ENCODE measurements at places on chromosomes 4 and X.
A peak's percentile ranks its signal among the peaks of the same experiment; 100 is the strongest.

DNA sequence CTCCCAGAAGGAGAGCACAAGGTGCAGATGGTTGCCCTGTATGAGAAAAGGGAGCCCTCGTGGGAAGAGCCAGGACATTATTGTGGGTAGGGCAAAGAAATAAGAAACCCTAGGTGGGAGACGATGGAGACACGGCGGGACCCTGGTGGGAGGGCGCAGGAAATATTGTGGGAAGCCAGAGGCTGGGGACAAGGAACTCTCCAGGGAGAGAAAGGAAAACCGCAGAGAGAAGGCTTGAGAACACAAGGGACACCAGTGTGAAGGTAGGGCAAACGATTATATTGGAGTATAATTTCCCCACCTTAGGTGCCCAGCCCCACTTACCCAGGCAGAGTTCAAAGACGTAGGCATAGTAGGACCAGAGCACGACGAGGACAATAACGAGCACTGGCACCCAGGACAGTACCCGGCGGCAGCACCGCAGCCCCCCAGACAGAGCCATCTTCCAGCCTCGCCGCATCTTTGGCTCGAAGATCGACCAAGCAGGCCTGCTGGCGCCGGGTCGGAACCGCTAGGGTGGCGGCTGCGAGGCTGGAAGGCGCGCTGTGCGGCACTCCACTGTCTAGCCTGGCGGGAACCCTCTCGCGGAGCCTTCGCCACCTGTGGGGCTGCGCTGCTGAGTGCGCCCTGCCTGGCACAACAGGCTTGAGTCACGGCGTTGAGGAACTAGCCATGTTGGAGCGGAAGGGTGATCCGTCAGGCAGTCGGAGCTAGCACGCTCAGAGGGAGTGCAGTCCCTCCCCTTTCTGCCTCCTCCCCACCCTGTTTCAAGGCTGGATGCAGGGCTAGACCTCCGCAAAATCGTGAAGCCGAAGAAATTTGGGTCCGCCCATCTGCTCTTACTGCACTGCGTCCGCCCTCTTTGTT, at the start of gene ZDHHC15:
TSS of gene ZDHHC15 (minus strand) at position 473 of the 867 bp plus-strand sequence. CDS start at position 460, 13 bp downstream.
- DNase-seq, result peak; percentile 9

GRCh38 chr4:1523506-1523905, 117.3 kb upstream of the NKX1-1 start:
- no peak for DNase-seq

DNA sequence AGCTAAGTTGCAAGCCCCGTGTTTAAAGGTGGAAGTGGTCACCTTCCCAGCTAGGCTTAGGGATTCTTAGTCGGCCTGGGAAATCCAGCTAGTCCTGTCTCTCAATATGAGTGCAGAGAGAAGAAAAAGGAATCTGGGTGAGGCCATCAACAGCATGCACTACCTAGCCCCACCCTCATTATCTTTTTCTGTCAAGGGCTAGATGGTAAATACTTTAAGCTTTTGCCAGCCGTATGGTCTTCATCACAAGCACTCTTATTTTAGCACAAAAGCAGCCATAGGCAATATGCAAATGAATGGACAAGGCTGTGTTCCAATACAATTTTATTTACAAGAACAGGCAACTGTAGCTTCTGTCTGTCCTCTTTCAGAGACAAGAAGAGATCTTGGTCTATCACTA, 282.9 kb downstream of the ZNF674 start:
- no peak for DNase-seq

DNA sequence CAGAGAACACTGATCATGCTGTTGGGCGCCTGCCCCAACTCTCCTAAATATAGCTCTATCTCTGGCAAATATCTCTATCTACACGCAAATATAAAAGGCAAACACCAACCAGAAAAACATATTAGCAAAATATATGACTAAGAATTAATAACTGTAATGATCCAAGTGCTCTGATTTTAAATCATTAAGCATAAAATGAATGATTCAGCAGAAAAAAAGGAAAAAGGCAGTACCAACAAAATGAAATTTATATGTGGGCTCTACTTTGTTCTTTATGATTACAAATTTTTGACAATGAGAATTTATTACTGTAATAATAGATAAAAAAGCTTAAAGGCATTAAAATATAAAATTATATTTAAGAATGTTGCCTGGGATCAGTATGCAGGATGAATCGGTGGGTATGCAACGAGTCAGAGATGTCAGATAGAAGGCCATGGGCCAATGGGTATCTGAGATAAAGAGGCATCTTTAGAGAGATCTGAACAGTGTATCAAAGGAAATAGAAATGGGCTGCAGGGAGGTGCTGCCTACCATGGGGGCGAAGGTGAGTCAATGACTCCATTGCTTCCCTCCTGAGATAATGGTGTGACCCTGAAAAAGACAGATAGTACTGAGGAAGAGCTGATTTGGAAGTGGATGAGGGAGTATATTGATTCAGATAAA, 234.8 kb downstream of the SCFD2 start:
- DNase-seq, result no peak

DNA sequence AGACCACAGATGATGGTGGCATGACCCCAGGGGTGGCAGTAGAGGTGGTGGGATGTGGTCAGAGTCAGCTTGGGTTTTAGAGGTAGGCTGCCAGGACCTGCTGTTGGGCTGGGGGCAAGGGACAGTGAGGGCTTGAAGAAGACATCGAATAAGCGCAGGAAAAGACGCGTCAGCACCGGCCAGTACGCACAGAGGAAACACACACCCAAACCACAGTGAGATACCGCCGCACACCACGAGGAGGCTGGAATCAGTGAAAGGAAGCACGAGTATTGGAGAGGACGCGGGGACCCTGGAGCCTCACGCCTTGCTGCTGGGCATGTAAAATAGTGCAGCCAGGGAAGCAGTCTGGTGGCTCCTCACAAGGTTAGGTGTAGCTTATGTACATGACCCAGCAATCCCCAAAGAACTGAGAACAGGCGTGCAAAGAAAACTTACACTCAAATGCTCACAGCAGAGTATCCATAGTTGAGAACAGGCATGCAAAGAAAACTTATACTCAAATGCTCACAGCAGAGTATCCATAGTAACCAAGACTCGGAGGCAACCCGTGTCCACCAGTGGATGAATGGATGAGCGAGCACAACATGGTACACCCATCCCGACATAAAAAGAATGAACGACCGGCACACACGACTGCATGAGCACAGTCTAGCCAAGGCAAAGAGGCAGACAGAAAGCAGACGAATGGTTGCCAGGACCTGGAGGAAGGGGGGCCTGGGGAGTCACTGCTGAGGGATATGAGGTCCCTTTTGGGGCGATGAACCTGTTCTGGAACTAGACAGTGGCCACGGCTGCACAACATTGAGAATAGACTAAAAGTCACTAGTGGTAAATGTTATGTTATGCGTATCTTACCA, 13.3 kb downstream of the PDZD4 start:
- DNase-seq, result no peak

- DNase-seq, result no peak
Measured at GRCh38 chr4:85423431-85423830, 51.5 kb upstream of the ARHGAP24 start.

DNA sequence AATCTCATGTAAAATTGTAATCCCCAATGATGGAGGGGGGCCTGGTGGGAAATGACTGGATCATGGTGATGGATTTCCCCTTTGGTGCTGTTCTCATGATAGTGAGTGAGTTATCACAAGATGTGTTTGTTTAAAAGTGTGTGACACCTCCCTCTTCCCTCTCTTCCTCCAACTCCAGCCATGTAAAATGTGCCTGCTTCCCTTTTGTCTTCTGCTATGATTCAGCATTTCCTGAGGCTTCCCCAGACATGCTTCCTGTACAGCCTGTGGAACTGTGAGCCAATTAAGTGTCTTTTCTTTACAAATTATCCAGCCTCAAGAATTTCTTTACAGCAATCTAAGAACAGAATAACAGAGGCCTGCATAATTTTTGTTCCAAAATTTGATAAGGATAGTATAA, 85.2 kb downstream of the ANAPC10 start:
- DNase-seq, result no peak

DNA sequence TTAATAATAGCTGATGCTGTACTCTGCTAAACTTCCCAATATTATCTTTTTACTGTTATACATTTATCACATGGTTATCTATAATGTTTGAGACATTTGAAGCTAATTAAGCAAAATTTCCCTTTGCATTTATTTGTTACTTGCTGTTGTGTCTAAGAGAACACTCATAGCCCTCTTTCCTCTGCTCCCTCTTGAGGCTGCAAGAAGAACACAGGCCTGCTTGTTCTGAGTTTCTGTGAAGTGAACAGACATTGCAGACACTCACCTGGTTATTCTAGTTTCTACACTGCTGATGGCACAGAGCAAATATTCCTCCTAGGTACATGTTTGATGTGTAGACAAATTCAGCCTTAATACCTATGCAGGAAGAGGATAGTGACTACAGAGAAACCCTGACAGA, 367.8 kb downstream of the GASK1B start:
- DNase-seq, result no peak

DNA sequence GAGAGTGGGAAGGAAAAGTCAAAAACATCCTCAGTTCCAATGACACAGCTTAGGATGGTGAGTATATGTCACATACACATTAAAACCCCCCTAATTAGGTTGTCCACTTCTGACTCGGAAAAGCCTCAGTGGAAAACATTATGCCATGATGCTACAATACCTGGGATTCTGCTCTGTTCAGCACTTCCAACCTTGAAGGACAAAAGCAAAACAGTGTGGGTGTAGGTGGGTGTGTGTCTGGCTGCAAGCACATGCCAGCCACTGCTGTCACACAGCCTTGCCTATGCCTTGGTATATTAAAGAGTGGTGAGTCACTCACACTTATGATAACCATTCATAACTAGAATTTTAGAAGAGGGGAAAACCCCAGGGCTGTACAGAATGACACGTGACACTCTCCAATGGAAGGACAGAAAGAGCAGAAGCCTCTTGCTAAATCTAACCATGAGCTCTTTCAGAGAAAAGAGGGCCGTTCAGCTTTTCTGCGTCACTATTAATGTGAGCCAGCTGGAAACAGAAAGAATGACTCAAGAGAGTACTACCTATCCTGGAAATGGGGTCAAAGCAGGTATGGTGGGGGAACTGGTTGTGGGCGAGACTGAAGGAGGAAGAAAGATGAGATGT, 159.6 kb downstream of the TET2 start:
- no peak for DNase-seq

DNA sequence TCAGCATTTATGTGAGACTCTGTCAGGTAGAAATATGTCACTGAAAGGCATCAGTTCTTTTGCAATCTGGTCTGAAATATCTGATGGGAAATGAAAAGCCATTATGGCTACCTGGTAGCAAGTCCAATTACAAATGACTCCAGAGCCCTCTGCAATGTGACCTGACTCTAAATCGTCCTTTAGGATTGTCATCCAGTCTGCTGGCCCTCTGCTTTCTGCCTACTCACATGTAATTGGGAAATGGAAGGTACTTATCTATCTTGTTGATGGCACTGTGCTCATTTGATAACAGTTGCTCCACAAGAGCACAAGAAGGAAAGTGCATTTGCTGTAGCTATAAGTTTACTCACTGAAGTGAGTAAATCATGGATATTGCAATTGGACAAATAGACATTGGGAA, 799.8 kb downstream of the RAPGEF2 start:
- no peak for DNase-seq

- DNase-seq, result no peak
Measured at GRCh38 chrX:46628460-46629371, 55.2 kb downstream of the CHST7 start.

GRCh38 chr4:48604527-48604926, 114.5 kb downstream of the ZAR1 start:
- peak; percentile 22 for DNase-seq

GRCh38 chrX:123254457-123254856, 70.4 kb downstream of the GRIA3 start:
- no peak for DNase-seq

DNA sequence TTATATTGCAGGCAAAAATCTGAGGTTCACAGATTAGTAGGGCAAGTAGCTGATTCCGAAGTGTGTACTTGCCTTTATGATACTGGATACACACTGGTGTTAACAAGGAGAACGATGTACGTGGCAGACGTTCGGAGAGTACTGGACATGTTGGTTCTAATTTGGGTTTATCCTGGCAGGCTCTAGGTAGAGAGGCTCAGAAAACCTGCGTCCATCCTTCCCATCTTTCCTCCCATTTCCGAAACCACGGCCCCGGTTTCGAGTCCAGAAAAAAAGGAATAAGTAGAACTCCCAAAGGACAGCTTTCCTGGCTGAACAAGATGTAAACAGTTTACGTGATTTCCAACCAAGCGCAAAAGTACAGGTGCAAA, 351 bp upstream of the SLC30A9 start:
- DNase-seq, result no peak

DNA sequence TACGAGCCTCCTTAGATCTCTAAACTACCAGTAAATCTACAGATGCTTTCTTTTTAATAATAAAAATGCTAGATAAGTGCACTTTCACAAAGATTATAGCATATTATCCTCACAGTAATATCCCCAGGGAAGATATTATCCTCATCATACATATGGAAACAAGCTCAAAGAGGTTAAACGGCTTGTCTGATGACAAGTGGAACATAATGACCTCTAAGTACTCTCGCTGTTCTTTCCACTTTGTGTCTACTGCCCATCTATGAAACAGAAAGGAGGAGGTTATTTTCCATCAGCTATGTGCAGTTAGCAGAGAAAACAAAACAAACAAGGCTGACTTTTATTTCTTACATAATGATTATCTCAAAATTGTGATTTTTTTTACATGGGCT, 42.8 kb upstream of the PRDM8 start:
- DNase-seq, result peak; percentile 48

DNA sequence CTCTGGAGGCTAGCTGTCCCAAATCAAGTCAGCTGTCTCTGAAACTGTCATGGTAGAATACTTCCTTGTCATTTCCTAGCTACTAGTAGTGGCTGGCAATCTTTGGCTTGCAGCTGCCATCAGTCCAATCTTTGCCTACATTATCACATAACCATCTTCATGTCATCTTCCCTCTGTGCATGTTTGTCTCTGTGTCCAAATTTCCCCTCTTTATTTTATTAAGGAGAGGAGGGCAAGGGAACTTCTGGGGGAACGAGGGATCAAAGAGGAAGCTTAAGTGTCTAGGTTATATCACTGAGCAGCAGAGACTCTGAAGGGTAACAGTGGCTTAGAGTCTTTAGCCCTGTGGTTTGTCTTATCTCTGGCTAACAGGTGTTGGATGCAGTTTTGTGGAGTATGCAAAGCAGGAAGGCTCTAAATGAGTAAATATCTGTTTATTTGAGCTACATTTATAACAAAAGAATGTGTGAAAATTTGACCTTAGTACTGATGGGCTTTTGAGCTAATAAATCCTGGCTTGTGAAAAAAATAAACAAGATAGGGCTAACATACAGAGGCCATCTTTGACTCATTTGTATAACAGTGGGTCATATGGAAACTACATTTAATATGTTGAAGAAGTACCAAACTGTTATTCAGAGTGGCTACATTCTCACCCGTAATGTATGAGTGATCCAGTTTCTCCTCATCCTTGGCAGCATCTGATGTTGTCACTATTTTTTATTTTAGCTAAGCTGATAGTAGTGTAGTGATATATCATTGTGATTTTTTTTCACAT, 49.4 kb upstream of the ENOX2 start:
- no peak for DNase-seq

DNA sequence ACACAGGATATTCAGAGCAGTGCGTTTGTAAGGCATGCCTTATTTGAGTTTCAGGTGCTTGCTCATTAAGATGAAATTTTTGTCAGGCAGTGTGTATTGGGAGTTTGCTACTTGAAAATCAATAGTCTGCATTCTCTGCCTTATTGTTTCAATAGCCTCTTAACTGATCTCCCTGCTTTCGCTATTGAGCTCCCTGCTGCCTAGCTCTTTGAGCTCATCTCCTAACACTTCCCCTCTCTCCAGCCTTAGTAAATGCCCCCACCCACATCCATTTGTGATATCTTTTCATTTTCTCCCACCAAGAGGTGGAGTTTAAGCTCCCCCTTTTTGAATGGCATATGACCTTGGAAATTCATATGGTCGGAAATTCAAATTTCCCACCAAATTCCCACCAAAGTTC, 256.6 kb downstream of the IL1RAPL1 start:
- no peak for DNase-seq

- DNase-seq, result no peak
Measured at GRCh38 chr4:20311856-20312255, 60.2 kb downstream of the SLIT2 start.
